Body of pancreas (tissue), 4 donors: ENCODE measurements at places on chromosomes 7 and 10.
A peak's percentile ranks its signal among the peaks of the same experiment; 100 is the strongest.

DNA sequence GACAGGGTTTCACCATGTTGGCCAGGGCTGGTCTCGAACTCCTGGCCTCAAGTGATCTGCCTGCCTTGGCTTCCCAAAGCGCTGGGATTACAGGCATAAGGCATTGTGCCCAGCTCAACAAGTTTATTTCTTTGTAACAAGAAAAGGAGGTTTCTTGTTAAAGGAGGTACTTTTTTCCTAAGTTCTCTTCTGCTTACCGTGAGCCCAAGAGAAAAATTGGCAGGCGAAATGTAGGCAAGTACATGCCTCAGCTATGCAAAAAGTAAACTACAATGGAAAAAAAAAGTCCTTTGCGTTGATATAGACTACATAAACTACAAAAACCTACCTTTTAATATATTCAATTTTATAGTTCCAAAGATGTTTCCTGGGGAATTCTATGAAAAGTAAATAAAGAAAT is 122.6 kb downstream of the DKK1 start:
- no peak for DNase-seq

- DNase-seq, result no peak
Observed at GRCh38 chr10:128165536-128165935, 39.3 kb upstream of the MKI67 start.

- DNase-seq, result peak; percentile 28
Observed at GRCh38 chr7:7696458-7697119, 21.8 kb downstream of the RPA3 start.

GRCh38 chr7:24715661-24716479 is 41.4 kb downstream of the GSDME start:
- no peak for DNase-seq
